ENCODE measurements at places on chromosomes 4 and X. TPM values are rescaled to one million over a fixed set of nuclear protein-coding genes. Genes with fewer than 3 reads are reported as not detected.

The XG gene
- total RNA-seq, result 4.7 TPM

The SPIN4 gene
- 3.9 TPM for total RNA-seq

GRCh38 chr4:31088600-31089230, 368.5 kb downstream of the PCDH7 start:
- peak; percentile 71 for DNase-seq

- DNase-seq, result no peak
These were observed 134.3 kb upstream of the FGF13 start for GRCh38 chrX:138845786-138846185.

GRCh38 chr4:184453365-184454160, 20.8 kb downstream of the IRF2 start:
- peak; percentile 83 for DNase-seq

DNA sequence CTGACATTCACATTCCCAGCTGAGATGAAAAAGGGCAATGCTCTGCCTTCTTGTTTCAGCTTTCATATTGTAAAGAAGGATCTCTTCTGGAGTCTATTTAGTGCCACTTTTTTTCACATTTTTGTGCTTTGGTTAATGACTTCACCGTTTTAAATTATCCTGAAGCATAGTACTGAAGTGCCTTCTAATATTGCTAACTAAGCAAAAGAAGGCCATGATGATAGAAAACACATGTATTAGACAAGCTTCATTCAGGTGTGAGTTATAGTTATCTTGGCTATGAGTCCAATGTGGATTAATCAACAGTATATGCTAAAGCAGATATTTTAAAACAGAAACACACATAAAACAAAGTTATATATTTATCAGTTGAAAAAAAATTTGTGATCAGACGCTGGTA, 40.4 kb downstream of the NXT2 start:
- no peak for DNase-seq

- no peak for DNase-seq
These were observed 85.4 kb downstream of the GPRIN3 start for GRCh38 chr4:89222170-89222569.

The CENPVL2 gene
- total RNA-seq, result not detected

DNA sequence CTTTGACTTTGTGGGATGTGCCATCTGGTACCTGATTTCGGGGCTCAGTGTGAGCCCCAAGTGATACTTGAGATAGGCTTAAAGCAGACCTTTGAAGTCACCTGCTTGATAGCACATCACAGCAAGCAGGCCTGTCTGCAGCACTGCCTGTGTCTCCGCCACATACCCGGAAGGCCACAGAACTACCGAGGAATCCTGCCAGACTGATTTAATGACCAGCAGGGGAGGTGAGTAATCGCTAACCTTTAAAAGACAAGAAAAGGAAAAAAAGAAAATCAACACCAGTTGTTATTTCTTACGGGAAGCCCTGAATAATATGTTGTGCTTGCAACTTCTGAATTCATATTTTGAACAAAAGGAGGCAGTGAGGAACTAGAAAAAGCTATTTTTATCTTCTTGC, 6.8 kb downstream of the PTCHD1 start:
- no peak for DNase-seq

- DNase-seq, result no peak
These were observed 179.5 kb downstream of the ADRA2C start for GRCh38 chr4:3945511-3946290.

The GPR34 gene
- total RNA-seq, result not detected

The STARD8 gene
- 0.97 TPM for total RNA-seq

The UGT2B17 gene
- total RNA-seq, result not detected

DNA sequence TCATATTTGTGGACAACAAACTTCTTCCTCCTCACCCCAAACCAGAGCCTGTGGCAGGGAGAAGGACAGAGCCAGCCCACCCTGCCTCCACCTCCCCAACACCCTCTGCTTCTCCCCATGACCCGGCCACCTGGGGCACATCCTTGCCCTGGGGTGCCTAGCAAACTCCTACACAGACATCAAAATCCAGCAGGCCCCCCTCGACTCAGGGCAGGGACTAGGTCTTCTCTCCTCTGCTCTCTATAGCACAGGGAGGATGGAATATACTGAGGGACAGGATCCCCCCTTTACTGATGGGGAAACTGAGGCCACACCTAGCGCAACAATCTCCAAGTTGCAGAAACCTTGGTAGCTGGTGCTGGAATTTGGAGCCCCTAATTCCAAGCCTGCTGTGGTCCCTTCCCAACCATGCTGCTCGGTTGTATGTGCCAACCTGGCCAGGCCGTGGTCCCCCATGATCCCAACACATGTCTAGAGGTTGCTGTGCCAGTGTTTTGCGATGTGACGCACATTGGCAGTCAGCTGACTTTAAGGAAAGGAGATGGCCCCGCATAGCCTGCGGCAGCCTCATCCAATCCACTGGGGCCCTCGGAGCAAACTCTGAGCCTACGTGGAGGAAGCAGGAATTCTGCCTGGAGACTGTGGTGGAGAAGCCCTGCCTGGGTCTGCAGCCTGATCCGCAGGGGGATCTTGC, 53.9 kb upstream of the ADRA2C start:
- no peak for DNase-seq
